ENCODE measurements at places on chromosomes 2 and 18.

- DNase-seq = no peak
Observed at GRCh38 chr2:17529771-17530170, 10.7 kb upstream of the VSNL1 start.

- DNase-seq = no peak
Observed at GRCh38 chr2:73072416-73072815, 904 bp upstream of the SFXN5 start.

DNA sequence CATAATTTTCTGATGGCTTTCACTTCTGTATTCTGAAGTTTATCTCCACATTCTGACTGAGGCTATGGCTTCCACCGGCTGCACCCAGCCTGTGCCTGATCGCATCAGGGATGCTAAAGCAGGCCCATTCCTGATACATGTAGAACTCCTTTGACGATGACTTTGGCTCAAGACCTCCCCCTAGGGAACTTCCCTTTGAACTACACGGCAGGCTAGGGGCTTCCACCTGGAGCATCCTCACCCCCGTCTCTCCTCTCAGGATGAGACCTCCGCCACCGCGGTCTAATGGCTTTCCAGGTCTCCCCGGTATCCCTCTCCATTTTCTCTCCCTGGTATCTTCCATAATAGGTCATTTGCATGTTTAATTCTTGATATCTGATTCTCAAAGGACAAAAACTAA, 214.9 kb upstream of the CHST9 start:
- no peak for DNase-seq

DNA sequence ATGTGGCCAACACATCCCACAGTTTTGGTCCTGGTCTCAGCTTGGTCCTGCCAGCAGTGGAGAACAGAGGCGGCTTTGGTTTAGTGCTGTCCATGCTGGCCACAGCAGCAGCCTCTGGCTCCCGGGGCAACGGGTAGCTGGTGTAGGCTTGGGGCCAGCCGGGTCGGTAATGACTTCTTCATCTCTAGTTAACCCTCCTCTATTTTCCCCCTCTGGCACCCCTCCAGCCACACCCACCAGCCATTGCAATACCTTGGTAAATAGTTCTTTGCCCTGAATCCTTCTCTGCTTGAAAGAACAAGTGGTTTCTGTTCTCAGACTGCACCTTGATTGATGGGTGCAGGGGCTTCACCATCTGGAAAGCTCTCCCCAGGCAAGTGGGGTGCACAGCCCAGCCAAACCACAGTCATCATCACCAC, 31.7 kb upstream of the ZNF396 start:
- DNase-seq = no peak

DNA sequence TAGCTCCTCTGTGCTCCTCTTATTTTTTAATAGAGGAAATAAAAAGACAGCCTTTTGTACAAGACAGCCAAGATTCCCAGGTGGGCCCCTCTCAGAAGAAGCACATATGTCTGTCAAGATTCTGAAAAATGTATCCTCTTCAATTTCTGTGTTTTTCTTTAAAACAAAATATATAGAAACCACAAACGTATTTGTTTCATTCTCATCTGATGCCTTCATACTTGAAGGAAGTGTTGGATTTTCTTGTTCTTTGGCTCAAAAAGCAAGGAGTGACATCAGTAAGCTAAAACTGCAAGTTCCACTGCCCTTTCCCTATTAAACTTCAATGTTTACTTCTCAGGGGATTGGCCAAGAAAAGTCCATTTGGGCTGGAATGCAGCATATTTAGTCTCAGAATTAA, 193.8 kb upstream of the OSR1 start:
- DNase-seq = no peak

DNA sequence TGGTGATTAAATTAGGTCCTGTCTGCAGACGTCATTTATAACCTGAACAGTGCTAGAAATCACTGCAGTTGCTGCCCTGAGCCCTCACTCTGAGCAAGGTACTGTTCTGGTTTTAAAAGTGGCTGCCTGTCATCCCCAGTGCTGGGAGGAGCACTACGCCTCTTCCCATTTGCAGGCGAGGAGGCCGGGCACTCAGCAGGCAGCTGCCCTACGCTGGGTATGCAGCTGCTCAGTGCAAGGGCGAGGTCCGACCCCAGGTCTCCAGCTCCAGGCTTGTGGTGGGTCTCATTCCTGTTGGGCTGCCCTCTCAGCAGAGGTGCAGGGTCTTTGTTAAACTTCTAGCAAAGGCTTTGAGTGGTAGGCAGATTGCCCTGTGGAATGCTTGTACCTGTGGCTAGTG, 15.7 kb downstream of the CNDP2 start:
- no peak for DNase-seq

DNA sequence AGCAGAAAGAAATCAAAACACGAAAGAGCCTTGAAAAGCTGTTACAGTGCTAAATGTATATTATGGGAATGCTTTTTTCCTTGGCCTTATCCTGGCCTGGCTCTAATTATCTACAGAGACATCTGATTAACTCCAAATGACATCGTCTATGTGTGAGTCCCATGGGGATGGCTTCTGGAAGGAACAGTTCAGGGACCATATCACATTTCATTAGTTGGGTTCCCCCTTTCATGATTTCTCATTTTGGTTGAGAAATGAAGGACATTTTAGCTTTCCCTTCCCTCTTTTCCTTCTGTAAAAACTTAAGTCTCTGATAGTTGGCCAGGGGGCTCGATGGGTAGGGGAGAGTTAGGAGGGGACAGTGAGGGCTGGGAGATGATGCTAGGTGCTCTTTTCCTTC, 116.7 kb downstream of the PRKCE start:
- DNase-seq = no peak

Measured in AG08396 (cell line).